Tibial nerve (tissue), 4 donors: ENCODE measurements at places on chromosomes 6 and 20. TPM values are rescaled to one million over a fixed set of nuclear protein-coding genes. Genes with fewer than 3 reads are reported as not detected.

The SLC35D3 gene
- total RNA-seq, result not detected

The AIF1 gene
- 49.4 TPM for total RNA-seq

The SPATA25 gene
- total RNA-seq, result 2.6 TPM

The STMN3 gene
- total RNA-seq, result 26.4 TPM

The HFE gene
- 10.5 TPM for total RNA-seq

The SMLR1 gene
- not detected for total RNA-seq

The EEF1A2 gene
- total RNA-seq, result not detected

The FABP7 gene
- total RNA-seq, result not detected

The CFB gene
- 15.7 TPM for total RNA-seq

The APOBEC2 gene
- not detected for total RNA-seq

The ORC3 gene
- 23.5 TPM for total RNA-seq

The EPHA7 gene
- 0.60 TPM for total RNA-seq

The PTCRA gene
- total RNA-seq, result not detected

The PNPLA1 gene
- not detected for total RNA-seq

The EPB41L1 gene
- total RNA-seq, result 55.3 TPM

The KCTD20 gene
- total RNA-seq, result 53.7 TPM

The ABT1 gene
- total RNA-seq, result 10.4 TPM

The TOMM6 gene
- 76.1 TPM for total RNA-seq

The DSP gene
- total RNA-seq, result 3.5 TPM

The CST4 gene
- not detected for total RNA-seq

The SLCO4A1 gene
- total RNA-seq, result 24.3 TPM

The PPP1R16B gene
- 4.4 TPM for total RNA-seq

The XKR7 gene
- total RNA-seq, result not detected

The DDR1 gene
- 38.1 TPM for total RNA-seq

The FOXS1 gene
- total RNA-seq, result 3.0 TPM

The MYLK4 gene
- total RNA-seq, result 0.98 TPM

The NOL7 gene
- total RNA-seq, result 108 TPM

The CLPSL2 gene
- total RNA-seq, result not detected

The ABHD16B gene
- not detected for total RNA-seq

The TNNC2 gene
- 6.5 TPM for total RNA-seq

The CD93 gene
- total RNA-seq, result 23.0 TPM

The COX4I2 gene
- 1.6 TPM for total RNA-seq

The TPMT gene
- 3.8 TPM for total RNA-seq

The SNHG17 gene
- total RNA-seq, result 46.5 TPM

The FAM184A gene
- total RNA-seq, result 3.6 TPM

The EXOC2 gene
- total RNA-seq, result 26.6 TPM
